ENCODE measurements at places on chromosomes 7 and 10.

DNA sequence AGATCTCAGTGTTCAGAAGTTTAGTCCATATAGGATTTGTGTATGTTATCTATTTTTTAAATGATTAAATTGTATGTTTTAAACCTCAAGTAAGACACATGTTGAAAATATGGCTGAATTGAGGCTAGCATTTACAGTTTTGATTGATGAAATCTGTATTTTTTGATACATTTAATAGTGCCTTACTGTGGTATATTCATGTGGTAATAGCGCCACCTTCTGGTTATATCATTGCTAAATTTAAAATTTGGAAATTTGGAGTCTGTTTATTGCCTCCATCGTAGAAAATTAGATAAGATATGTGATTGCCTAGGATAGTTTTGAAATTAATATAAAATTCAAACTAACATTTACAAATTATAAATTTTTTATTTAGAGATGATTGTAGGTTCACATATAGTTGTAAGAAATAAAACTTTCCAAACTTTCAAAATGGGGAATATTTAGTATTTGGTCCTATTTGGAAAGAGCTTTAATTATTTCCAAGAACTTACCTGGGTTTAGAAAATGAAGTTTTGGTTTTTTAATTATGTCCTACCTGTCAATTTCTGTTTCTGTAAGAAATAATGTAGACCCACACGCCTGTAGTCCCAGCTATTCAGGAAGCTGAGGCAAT lies 19.1 kb upstream of the ARMS2 start:
- no peak for DNase-seq

- peak; percentile 56 for DNase-seq
These were observed 73.3 kb upstream of the NFE2L3 start for GRCh38 chr7:26078437-26079336.

GRCh38 chr7:29989257-29989995 lies at the start of gene SCRN1:
TSS of gene SCRN1 (minus strand) at chr7:29989801. CDS start at chr7:29969067, 20,734 bp downstream.
- peak; percentile 7 for DNase-seq

GRCh38 chr7:106415433-106415832 lies 130.7 kb upstream of the NAMPT start:
- DNase-seq: no peak

GRCh38 chr10:52652431-52653262 lies 119.9 kb downstream of the MBL2 start:
- no peak for DNase-seq
